C1 segment of cervical spinal cord (tissue), 14 donors: ENCODE measurements at places on chromosomes 5 and 9.

GRCh38 chr5:179980767-179981166 lies 73.1 kb upstream of the TBC1D9B start:
- DNase-seq: no peak

- DNase-seq: no peak
These were observed 19.7 kb downstream of the CLINT1 start for GRCh38 chr5:157839157-157839795.

DNA sequence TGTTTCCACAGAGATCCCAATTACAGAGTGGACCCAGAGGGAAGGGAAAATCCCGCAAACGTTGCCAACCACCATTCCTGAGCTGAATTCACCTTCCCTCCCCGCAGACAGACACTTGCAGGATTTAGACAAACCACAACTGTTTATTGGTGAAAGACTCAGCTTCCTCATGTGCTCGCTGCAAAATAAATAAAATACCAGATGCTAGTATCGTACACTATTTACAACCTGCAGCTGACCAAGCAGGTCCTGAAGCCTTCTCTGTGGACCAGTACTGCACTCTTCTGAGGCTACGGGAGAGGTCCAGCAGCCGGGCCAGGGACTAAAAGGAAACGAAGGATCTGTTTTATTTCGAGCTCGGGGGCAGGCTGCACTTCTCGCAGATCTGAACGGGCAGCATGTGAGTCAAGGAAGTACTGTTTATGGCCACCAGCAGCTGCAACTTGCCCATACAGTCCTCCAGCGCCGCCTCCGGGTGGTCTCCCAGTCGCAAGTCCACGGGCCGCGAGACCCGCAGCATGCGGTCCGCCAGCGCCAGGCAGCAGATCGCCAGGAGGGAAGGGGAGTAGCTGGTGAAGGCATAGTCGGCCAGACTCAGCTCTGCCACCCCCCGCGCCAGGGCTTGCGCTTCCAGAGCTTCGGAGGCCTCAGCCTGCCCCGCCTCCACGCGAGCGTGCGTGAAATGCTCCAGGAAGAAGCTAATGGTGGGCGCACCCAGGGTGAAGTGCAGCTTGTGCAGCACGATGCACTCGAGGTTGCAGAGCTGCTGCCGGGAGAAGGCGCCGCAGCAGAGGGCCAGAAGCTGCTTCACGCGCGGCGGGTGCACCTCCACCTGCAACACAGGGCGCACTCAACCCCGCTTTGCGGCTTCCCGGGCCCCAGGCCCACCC lies 2.1 kb downstream of the CCNO start:
- DNase-seq: peak; percentile 14

- no peak for DNase-seq
These were observed 26.4 kb downstream of the ARHGAP26 start for GRCh38 chr5:142796492-142797109.

GRCh38 chr5:134043793-134044792 lies 39.3 kb upstream of the VDAC1 start:
- no peak for DNase-seq

- DNase-seq: no peak
These were observed 27.0 kb downstream of the GRIN3A start for GRCh38 chr9:101711330-101711941.

DNA sequence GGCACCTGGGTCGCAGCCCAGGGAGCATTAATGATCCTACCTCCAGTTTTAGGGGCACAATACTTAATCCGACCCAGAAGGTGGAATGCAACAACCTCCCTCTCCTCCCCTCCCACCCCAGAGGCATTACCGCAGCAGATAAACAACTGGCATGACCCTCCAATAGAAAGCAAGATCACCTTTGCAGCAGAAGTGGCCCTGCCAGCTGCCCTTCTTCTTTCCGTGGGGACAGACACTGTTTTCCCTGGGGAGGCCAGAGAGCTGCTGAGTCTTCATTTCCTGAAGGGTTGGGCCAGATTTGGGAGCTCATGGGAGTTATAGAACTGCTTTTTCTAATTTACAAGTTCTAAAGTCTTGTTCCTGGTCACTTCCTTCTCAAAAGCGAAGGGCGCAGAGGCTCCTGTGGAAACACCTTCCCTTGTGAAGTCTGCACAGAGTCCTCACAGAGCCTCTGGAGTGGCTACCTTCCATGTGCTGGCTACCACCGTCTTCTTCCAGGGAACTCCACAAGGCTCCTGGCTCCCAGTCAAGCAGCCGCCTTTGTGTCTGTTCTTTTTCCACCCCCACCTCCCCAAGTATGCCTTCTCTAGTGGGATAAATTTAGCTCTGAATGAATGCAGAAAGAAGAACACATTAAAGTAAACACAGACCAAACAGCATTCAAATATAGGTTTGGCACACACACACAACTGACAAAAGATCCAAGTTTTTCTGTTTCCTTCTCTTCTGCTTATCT lies 8.0 kb upstream of the PALM2AKAP2 start:
- no peak for DNase-seq

- DNase-seq: no peak
These were observed 18.3 kb downstream of the PARP8 start for GRCh38 chr5:50684721-50685120.

- no peak for DNase-seq
These were observed 1280.2 kb upstream of the C9orf72 start for GRCh38 chr9:28853477-28853876.

- DNase-seq: no peak
These were observed 48.6 kb upstream of the TLE1 start for GRCh38 chr9:81737871-81738507.

DNA sequence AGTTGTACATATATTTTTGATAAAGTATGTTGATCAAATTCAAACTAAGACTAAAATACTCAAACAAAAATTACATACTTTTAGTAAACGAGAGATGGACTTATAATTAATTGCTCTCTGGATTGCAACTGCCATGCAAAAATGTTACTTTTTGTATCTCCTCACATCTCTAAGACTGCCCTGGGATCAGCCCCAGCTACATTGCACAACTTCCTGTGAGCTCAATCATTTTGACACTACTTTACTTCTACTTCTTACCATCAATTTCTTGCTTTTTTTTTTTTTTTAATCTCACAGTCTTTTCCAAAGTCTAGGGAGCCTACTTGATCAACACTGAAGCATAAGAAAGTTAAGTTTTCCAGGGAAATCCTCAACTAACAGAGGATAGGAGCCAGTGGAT lies 506.0 kb upstream of the CDH10 start:
- DNase-seq: no peak

DNA sequence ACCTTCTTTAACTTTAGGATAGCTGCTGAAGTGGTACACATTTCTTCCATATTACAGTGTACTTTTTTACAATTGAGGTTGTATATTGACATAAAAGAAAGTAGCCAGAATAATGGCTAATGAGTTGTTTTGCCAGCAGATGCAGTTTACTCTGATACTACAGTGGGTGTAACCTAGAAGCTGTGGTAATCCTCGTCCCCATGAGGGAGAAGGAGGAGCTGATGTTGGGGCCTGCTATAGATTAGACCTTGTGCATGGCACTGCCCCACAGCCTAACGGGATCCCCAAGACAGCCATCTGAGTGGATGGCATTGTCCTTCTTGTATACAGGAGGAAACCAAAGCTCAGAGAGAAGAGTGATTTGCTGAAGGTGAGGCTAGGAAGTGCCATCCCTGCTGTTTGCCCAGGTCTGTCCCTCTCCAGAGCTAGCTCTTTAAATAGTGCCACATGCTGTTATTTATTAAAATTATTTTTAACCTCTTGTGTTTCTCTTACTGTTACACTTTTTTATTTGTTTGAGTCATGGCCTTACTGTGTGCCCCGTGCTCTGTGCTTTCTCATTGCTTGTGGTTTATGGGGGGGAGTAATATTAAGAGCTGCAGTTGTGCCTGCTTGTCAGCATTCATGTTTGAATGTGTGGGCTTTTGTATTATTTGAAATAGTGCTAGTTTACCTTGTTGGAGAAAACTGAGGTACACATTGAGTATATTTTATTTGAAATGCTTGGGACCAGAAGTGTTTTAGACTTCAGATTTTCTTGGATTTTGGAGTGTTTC lies 65.3 kb downstream of the ICE1 start:
- DNase-seq: no peak

DNA sequence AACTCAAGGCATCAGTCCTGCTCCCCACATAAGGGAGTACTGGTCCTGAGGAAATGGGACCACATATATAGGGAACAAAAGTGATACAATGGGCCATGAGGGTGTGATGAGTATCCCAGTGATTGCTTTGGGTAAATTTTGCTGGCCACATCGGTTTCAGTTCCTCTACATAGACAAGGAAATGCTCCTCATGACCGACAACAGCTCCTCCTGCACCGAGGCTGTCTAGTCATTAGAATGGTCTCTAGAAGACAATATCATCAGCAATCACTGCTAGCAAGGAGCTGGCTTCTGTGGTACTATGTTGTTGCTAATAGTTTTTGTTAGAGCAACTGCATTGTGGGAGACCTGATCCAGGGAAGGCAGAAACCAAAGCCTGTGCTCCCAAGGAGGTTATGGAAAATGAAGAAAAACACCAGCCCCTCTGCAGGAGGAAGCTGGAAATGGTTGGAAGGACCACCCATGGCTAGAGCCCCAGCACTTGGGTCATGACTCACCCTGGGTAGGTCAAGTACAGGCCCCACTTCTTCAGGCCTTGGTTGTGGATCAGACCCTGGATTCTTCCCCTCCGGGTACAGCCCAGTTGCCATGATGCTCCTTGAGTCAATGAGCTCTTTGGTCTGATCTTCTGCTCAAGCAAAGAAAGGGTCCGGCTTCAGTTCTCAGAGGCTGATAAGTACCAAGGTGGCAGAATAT lies 3.4 kb upstream of the CTSL start:
- no peak for DNase-seq

DNA sequence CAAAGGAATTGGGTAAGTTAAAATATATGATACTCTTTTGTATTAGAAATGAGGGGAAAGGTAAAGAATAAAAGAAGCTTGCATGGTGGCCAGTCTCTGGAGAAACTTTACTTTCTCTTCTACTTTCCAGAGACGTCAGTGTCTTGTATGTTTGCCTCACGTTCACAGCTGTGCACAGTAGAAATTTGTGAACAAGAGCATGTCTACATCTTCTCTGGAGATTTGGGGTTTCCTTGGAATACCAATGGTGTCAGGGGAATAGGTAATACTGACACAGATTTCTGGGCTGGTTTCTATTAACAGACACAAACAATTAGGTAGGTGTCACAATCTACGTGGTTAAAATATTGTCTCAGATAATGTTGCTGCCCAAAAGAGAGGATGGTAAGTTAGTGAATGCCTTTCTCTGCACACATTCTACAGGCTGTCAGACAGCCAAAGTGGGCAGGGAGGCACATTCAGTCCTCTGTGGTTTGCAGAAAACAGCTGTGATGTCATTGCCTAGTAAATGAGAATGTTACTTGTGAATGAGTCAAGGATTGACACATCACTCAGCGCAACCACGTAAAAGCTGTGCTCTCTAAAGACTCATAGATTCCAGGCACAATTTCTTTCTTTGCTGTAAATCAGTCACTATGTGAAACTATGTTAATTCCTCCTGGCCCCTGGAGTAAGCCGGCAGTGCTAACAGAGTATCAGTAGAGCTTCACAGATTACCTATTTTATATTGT lies 397.1 kb downstream of the MAN2A1 start:
- no peak for DNase-seq

DNA sequence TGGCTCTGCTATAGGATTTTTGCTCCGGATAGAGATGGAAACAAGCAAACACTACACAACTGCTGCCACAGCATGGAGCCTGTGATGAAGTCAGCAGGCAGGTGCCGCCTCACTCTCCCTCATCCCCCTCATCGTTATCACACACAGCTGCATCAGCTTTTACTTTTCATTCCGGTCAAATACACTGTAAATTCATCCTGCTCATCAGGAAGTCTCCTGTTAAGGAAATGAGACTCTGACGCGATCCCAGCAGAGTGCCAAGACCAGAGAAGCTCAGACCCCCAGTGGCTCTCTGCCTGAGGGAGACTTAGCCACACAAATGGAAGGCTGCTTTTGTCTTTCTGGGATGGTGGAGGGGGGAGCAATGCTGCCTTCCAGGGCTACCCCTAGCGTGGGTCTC lies 270.2 kb downstream of the ELAVL2 start:
- no peak for DNase-seq

DNA sequence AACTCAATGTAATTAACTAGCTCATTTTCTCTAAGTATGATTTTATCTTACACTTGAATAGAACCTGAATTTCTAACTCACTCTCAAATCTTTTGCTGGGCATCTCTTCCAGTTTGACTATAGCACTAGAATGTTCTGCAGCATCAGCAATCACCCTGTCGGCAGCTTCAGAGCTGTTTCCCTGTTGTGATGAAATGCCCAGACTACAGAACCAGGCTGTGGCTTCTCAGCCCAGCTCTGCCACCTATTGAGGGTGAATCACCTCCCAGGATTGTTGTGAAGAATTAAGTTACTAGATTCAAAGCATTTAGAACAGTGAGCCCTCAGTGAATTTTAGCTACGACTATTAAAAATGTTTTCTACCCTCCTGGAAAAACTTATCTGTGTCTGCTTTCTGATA lies 90.4 kb upstream of the ANKRD55 start:
- DNase-seq: no peak

DNA sequence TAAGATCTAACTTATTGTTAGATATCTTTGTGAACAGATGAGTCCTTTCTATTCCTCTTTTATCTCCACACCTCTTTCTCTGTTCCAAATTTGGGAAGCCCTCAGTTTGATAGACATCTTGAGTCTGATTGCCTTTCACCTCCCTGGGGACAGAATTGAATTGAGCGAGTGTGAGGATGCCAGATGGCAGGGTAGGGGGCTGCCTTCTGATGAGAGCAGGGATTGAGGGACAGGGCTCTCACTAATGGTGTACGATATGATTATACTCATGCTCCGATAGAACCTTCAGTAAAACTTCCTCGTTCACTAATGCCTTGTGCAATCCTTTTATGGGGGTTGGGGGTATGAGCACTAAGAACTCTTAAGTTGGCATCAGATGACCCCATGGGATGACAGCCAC lies 172.1 kb upstream of the DAP start:
- DNase-seq: no peak

GRCh38 chr9:35488021-35488420 lies 1.9 kb upstream of the RUSC2 start:
- DNase-seq: no peak
